ENCODE measurements at places on chromosomes 13 and 19. TPM values are rescaled to one million over a fixed set of nuclear protein-coding genes. Genes with fewer than 3 reads are reported as not detected.

Gene MYO9B
- 27.5 TPM for total RNA-seq

Gene SIAH3
- total RNA-seq, result 0.20 TPM

Gene FUT1
- 2.9 TPM for total RNA-seq

Gene C3
- 65.4 TPM for total RNA-seq

Gene LILRB1
- total RNA-seq, result 0.49 TPM

Gene RELB
- 7.1 TPM for total RNA-seq

Gene MIER2
- total RNA-seq, result 12.2 TPM

Gene ADGRE3
- 1.2 TPM for total RNA-seq

Gene MAP4K1
- total RNA-seq, result 0.59 TPM

Gene CARM1
- 19.2 TPM for total RNA-seq

Gene CPAMD8
- 4.0 TPM for total RNA-seq

Gene THSD1
- total RNA-seq, result 11.3 TPM

Gene CA11
- 2.3 TPM for total RNA-seq

Gene CEACAM20
- total RNA-seq, result not detected

Gene MBD3L3
- total RNA-seq, result not detected

Gene CD22
- 0.99 TPM for total RNA-seq

Gene ZNF227
- 20.2 TPM for total RNA-seq

Gene TEAD2
- total RNA-seq, result 21.4 TPM
